Cerebellar cortex (tissue), 1 donor: ENCODE measurements at places on chromosomes 4 and X.

GRCh38 chrX:10794203-10794630, 173.8 kb upstream of the MID1 start:
- no peak for DNase-seq

DNA sequence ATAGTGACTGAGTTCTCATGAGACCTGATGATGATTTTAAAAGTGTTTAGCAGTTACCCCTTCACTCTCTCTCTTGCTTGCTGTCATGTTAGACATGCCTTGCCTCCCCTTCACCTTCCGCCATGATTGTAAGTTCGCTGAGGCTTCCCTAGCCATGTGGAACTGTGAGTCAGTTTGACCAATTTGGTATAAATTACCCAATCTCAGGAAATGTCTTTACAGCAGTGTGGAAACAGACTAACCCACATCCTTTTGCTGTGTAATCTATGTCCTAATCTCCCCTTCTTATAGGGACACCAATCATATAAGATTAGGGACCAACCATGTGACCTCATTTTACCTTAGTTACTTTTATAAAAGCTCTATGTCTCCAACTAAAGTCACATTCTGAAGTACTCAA, 677.8 kb downstream of the ADGRL3 start:
- DNase-seq, result no peak

GRCh38 chrX:45811326-45811725, 610.6 kb upstream of the DIPK2B start:
- DNase-seq, result no peak

- DNase-seq, result no peak
Measured at GRCh38 chr4:56106180-56107147, 157.7 kb downstream of the CEP135 start.
